Stimulated activated CD4-positive, alpha-beta T cell treated with anti-CD3 and anti-CD28 coated beads, TNF-alpha, amount 100 ng/mL, for 24 hours (primary cell): ENCODE measurements at places on chromosomes 13 and 19.

DNA sequence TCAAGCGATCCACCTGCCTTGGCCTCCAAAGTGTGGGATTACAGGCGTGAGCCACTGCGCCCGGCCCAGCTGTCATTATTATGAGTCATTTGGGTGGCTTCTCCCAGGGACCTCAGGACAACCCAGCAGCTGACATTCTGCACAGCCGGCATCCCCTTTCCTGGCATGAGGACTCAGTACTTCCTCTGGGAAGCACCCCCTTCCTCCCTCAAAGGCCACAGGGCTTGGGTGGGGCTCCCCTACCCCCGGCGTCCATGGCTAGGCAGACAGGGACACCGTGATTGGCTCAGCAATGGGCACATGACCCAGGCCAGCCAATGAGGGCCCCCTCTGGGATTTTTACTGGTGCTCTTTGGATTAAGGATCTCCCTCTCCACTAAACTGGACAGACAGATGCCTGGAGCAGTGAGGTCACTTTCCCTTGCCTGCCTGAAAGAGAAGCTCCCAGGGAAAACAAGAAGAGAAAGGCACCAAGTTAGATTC lies 6.0 kb downstream of the KANK2 start:
- DNase-seq: no peak

GRCh38 chr13:32590266-32590665 lies 4.0 kb downstream of the PDS5B start:
- no peak for DNase-seq

DNA sequence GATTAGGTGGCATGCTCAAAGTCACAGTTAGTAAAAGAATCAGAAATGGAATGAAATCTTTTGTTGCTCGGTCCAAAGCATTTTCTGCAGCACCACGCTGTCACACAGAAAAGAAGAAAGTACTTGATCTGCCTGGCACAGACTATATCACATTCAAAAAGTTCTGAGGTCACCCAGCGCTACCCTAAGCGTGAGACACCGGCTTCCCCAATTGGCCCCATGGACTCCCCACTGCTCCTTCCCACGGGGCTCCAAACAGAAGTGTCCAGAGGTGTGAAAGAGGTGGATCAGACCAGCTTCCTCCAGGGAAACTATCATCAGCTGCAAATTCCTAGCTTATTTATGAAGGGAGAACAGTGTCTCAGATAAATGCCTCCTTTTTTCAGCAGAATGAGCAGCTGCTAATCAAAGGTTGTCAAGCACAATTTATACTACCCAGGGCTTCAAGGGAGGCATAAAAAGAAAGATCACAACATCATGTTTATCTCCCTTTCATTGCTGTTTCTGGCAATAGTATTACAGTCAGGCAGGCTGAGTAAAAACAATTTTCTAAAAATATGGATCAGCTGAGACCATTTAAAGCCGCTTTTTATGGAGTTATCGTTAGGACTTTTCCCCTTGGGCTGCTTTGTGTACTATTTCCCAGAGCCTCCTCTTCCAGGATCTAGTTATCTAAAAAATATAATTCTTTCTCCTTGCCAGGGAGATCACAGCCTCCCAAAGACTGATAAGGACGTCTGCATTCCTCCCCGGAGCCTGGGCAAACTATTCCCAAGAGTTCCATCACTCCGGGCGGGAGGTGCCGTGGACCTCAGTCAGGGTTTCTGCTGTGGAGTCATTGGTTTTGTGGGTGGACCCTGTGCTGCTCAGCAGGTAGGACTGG lies 208.0 kb downstream of the LHFPL6 start:
- DNase-seq: no peak

DNA sequence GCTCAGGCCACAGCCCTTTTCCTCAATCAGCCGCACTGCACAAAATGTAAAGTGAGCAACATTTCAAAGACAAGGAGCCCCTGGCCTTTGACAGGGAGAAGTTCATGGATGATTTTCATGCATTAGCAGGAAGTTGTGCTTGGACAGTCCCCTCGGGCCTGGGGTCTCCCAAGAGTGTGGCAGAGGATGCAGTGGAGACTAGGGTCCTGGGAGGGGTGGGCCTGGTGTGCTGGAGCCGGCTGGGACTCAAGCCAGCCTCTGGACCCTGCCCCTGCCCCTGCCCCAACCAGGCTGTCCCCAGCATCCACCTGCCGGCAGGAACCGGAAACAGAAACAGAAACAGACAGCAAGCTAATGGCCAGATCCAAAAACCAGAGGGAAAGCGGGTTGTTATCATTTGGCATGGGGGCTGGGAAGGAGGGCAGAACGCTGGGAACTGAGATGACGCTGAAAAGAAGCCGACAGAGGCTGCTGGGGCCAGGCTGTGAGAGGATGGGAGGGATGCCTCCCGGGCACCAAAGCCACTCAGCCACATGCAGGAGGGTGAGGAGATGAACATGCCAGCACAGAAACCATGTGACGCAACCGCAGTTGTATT lies 2.3 kb downstream of the GAS6 start:
- DNase-seq: no peak

DNA sequence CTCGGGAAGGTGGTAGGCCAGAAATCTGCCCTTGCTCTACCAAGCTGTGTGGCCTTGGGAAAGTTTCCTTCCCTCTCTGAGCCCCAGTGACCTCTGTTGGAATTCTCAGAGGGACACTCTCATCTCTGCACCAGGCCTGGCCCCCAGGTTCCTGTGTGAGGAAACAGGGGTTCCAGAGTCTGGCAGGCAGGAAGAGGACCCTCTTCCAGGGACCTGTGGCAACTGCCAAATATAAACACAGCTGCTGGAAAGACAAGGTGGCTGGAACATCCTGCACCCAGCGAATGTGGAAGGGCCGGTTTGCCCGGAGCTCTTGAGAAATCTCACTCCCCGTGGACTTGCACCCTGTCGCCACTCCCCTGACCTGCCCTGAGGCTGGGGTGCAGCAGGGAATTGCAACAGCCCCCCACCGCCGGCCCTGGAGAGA lies 52.8 kb downstream of the GADD45B start:
- no peak for DNase-seq

DNA sequence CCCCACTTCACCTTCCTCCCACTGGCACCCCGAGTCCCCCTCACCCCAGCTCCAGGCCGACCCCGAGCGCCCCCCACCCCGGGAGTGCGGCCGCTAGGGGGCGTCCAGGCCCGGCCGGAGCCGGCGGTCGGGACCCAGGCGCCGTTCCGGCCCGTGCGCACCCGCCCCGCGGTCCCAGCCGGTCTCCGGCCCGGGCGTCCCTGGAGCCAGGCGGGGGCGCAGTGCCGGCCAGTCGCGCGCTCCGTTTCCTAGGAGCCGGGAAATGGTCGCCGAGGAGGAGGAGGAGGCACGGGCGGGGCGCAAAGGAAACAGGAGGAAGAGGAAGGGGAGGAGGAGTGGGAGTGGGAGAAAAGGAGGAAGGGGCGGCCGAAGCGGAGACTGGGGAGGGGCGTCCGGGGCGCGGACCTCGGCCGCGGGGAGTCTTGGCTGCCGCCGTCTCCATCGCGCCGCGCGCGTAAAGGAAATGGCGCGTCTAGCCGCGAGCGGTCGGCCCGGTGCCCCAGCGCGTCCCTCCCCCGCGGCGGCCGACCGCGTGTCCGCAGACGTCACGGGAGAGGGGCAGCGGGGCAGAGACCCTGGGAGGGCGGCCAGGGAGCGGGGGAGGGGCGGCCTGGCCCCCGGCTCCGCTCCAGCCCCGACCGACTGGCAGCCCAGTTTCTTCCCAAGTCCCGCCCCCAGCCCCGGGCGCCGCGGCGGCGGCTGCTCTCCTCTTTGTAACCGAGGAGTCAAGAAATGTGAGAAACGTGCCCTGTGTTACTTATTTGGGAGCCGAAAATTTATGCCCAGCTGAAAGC lies 1.1 kb upstream of the KCTD15 start:
- peak; percentile 58 for DNase-seq

DNA sequence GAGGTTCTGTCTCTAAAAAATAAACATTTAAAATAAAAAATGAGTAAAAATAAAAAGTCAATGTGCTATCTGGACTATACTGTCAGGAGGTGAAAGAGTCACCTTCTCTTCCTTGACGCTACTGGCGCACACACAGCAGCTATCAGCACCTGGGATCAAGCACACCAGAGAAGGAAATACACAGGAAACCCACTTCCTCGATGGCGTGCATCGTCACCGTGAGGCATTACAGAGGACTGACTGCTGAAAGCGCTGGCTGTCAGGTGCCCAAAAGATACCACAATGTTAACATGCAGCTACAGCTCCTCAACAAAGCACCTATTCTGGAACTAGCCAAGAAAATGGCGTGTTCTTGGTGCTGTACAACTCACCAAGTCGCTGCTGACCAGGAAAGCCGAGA lies 6.1 kb downstream of the SLC35E1 start:
- DNase-seq: no peak
